Colonic mucosa (tissue), 4 donors: ENCODE measurements at places on chromosomes 7 and 10. TPM values are rescaled to one million over a fixed set of nuclear protein-coding genes. Genes with fewer than 3 reads are reported as not detected.

GRCh38 chr10:129483430-129484010 lies 16.5 kb downstream of the MGMT start:
- DNase-seq, result no peak

- no peak for DNase-seq
Observed at GRCh38 chr7:93958651-93959050, 37.1 kb downstream of the GNG11 start.

GRCh38 chr7:68371985-68372384 lies 1226.3 kb upstream of the AUTS2 start:
- DNase-seq, result no peak

DNA sequence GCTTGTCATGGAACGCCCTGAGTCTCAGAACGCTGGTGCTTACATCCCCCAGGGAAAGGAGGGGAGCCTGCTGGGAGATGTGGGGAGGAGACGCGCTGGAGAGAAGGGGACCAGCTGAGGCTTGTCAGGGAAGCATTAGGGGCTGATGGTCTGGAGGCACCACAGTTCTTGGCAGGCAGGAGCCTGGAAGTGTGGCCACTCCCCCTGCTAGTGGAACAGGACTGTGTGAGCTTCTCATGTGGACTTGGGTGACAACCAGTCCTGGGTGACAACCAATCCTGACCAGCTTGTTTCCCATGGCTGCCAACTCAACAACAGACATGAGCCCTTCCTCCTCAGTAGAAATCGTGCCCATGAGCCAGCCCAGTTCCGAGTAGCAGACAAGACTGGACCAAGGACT lies 87.8 kb downstream of the SPDYE5 start:
- DNase-seq, result no peak

The GAD2 gene
- not detected for total RNA-seq

The PAX2 gene
- not detected for total RNA-seq

The PRKAR2B gene
- 9.3 TPM for total RNA-seq

The HOXA10 gene
- 25.4 TPM for total RNA-seq
